Hepatic stellate cell (primary cell): ENCODE measurements at places on chromosomes 4 and X.

- peak; percentile 5 for DNase-seq
Observed at GRCh38 chrX:140918398-140919038, 83.9 kb upstream of the SPANXB1 start.

- peak; percentile 42 for DNase-seq
Observed at GRCh38 chrX:119008110-119008744, 33.8 kb downstream of the LONRF3 start.

GRCh38 chr4:54231768-54232688, 2.9 kb downstream of the PDGFRA start:
- DNase-seq, result peak; percentile 79

GRCh38 chrX:133608406-133608805, 193.1 kb upstream of the GPC4 start:
- peak; percentile 4 for DNase-seq

- DNase-seq, result peak; percentile 51
Observed at GRCh38 chr4:176335421-176335820, 15.7 kb downstream of the SPCS3 start.

DNA sequence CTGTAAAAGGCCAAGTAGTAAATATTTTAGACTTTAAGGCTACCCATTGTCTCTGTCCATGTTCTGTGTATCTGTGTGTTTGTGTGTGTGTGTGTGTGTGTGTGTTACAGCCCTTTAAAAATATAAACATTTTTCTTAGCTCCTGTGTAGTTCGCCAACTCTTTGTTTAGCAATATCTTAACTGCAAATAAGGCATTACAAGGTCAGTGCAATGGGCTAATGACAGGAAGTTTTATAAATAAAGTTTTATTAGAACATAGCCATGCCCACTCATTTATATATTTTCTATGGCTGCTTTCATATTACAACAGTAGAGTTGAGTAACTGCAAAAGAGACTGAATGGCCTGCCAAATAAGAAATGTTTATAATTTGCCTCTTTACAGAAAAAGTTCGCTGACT, 5.9 kb upstream of the SLC7A11 start:
- no peak for DNase-seq

DNA sequence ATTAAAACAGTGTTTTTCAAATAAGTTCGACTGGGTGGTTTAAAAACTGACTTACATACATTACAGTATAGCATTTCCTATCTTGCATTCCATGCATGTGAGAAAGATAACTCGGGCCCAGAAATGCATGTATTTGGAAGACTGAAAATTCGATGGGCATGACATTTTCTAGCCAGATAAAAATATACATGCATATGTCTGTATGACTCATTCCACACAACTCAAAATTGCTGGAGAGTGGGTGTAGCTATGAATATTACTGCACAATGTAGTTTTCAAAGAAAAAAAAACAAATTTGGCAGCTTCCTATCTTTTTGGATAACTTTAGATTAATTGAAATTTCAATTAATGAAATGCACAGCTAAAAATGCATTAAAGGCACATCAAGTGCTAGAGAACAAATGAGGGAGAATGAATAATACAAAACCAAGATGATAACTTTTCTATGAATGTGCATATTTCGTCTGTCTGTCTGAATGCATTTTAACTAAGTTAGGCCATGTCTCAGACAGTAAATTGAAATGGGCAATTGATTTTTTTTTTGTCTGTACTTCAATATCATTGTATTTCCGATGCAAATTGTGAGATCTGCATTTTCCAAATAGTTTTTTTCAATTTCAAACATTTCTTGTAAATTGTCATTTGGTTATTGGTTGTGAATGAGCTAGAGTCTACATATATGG, 54.5 kb upstream of the GABRA2 start:
- no peak for DNase-seq

DNA sequence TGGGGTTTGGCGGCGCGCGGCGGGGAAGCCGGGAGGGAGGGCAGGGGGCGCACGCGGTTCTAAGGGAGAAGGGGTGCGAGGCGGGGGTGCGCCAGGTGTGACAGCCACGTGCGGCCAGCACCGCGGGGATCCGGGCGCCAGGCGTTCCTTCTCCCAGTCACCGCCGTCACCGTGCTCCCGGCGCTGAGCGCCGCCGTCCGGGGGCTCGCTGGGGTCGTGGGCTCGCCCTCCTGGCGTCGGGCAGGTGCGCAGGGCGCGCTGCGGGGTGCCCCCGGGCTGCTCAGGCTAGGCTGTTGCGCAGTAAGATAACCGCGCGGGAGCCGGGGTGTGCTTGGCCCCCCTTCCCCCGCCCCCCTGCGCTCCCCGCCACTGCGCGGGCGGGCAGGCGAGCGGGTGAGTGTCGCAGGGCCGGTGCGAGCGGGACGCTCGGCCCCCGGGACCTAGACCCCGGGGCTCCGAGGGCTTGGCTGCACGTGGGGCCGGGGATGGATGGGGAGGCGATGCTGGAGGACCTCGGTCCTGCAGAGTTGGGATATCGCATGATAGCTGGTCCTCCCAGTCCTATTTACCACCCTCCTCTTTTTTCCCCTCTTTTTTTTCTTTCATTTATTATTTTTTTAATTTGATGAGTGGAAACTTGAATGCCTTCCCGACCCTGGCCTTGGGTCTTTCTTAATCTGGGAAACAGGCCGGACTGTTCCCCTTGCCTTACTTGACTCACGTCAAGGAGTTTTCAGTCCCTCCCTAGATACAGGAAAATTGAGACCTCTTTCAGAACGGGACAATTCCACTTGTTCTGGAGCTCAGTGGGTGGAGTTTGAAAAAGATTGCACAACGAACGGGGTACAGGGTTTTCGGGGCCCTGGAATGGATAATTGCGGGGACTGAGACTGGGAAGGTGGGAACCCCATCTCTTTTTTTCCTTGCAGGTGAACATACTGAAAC, 797 bp downstream of the TXLNG start:
- DNase-seq, result peak; percentile 13
